GM23248 (cell line): ENCODE measurements at places on chromosomes 3 and 15.

DNA sequence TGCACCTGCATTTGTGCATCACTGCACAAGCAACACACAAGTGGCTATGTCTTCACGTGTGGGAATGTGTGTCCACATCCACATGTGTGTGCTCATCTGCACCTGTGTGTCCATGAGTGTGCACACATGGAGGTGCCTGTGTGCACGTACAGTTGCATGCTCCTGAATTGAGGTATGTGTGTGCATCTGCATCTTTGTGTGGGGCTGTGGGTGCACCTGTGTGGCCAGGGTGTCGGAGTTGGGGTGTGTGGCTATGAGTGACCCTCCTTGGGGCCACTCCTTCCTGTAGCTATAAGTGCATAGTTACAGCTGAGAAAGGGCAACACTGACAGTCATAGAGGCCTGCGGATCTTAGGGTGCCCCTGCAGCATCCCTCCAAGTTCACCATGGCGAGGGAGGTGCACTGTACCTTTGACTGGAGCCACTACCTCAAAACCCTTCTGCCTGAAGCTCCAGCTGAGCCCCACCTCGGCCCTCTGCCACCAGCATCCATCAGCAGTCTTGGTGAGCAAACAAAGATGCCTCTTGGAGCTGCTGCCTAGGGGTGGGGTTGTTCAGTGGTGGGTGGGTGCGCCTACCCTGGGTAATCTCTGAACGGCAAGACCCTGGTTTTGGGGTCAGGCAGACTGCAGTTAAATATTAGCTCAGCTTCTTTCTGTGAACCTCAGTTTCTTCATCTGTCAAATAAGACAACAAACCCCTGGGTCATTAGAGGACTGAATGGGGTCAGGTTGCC, 5.2 kb upstream of the HHATL start:
- DNase-seq: no peak

GRCh38 chr3:115804200-115804599, 180.9 kb downstream of the GAP43 start:
- no peak for DNase-seq

DNA sequence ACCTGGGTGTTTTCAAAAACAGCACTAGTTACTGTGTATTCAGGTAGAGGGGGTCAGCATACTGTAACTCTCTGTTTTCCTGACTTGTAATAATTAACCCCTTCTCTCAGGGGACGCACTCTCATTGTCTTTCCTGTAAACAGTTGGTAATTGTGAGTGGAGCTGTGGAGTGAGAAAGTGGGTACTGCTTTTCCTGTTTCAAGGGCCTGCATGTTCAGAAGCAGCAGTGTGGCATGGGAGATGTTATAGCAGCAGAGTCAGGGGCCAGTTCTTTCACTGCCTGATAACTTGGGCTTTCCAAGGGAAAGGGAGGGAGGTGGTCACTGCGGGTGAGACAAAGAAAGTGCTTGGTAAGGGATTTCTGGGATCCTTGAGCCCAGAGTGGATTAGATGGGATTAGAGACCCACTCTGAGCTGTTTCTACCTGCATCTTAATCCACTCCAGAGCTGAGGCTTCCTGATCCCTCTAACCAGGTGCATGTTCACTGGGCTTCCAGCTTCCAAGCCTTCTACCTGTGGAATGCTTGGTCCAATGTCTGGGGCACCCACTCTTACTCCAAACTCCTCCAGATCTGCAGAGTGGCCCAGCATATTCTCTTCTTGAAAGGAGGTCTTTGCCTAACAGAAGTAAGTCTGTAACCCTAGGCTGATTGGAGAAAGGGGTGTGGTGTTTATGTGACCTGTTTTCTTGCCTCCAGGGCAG, 105.2 kb downstream of the RPLP1 start:
- DNase-seq: peak; percentile 13

DNA sequence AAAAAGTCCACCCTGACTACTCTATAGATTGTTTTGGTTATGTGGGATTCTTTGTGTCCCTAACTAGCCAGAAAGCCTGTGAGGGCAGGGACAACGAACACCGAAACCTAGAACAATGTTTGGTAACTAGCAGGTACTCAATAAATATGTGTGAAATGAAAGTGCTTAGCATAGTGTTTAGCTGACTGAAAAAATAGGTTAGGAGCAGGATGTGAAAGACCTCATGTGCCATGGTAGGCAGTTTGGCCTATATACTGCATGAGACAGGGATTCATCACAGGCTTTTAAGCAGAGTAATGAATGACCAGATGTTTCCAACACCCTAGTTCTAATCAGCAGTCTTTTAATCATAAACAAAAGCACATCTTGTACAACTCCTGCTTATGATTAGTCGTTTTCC, 64.2 kb downstream of the MYO5A start:
- peak; percentile 46 for DNase-seq

- DNase-seq: peak; percentile 95
These were observed 27.9 kb downstream of the EHD4 start for GRCh38 chr15:41944313-41944940.

- no peak for DNase-seq
These were observed 513.9 kb downstream of the TBL1XR1 start for GRCh38 chr3:176683382-176683781.

DNA sequence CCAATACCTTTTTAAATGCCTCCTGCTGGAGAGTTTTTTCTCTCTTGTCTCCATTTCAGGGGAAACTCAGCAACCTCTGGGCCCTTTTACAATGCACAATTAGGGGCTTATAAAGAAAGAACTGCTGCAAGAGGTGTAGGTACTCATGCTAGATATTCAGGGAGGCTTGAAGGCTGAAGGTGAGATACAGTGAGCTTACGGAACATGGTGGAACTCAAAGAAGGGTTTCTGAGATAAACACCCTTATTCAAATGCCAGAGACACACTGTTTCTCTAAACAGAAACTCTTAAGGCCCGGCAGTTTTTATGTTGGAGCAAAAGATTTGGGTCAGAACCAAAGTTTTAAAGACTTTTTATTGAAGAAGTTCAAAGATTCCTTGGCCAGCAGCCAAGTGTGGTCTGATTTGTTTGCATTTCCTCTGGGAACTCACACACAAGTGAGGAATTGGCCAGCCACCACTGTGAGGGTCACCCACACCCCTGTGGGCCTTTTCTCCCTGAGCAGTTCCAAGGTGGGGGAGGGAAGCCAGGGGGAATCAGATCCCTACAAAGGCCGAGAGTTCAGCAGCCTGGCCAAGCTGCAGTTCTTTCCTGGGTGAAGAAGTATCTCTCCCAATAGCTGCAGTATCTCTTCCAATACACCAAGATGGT, 47.8 kb downstream of the TNFAIP8L3 start:
- peak; percentile 12 for DNase-seq
